ENCODE measurements at places on chromosomes 1 and 21.

GRCh38 chr1:57376041-57376440 is 47.8 kb downstream of the DAB1 start:
- no peak for DNase-seq

GRCh38 chr1:20829531-20829930 is 42.4 kb upstream of the HP1BP3 start:
- DNase-seq, result no peak

GRCh38 chr21:35204850-35205541 is 155.9 kb upstream of the RUNX1 start:
- DNase-seq, result no peak

- no peak for DNase-seq
Observed at GRCh38 chr1:11065796-11066195, 6.0 kb upstream of the SRM start.

GRCh38 chr1:63935143-63935542 is 161.3 kb downstream of the ROR1 start:
- DNase-seq, result no peak

DNA sequence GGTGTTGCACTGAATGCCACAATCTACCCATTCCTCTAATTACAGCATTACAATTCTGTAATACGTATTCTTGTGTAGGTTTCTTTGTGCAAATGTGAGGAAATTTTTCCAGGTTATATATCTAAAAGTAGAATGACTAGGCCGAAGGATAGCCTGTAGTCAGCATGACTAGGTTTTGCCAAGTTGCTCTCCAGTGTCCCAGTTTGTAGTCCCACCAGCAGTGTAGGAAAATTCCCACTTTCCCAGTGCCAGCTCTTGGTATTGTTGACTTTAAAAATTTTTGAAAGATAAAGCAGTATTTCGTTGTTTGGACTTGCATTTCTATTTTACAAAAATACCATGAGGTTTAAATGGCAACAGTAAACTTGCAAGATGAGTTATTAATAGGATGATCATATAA is 3.0 kb downstream of the PARK7 start:
- no peak for DNase-seq

DNA sequence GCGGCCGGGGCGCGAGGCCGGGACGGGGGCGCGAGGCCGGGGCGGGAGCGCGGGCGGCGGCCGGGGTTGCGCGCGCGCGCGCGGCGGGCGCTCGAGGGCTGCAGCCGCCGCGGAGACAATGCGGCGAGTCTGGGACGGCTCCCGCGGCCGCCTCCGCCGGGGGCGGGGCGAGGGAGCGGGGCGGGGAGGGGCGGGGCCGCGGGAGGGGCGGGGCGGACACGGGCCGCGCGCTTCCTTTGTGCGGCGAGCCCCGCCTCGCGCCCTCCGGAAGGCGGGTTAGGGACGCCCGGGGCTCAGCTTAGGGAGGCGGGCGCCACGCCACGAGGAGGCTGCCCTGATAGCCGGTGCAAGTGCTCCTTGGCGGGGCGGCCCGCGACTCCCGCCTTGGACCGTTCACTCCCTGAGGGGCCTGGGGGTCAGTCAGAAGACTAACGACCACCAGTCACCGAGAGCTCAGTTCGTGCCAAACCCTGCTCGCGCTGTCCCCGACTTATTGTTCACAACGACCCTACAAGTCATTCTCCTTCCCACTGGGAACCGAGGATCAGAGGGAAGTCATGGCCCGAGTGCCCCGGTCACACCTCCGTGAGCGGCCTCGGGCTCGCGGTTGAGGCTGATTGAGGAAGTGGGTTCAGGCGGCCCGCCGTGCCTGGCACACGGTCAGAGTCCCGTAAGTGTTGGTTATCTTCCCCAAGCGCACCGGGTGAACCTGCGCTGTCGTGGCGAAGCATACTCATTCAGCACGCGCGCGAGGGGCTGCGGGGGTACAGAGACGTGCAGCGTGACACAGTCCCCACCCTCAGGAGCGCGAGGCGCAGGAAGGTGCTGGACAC is 29.1 kb upstream of the A3GALT2 start:
- peak; percentile 71 for DNase-seq

DNA sequence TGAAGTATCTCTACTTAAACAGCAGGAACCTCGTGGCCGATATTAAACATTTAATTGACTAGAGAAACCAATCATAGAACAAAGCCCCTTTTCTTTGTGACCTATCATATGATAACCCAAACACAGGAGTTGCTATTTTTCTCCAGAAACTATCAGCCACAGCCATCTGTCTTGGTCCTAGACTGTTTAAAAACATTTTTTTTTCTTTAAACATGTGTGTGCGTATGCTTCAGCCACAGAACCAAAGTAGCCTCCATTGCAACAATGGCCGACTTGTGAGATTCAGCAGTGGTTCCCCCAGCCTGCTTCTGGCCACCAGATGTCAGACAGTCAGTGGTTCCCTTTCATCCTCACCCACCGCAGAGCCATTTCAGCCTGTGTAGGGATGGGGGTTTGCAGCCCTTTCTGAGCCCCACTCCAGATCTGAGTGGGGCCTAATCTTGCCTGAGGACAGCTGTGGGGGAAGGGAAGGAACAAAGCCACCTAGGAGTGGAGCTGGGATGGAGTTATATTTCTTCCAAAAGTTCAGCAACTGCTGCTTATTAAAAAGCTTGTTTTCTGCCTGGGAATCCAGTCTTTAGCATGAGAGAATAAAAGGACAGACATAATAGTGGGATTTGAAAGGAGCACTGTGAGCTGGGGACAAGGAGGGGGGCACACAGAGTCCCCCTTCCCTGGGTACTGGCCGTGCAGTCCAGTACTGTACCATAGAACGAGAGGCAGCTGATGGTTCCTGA is 11.7 kb upstream of the IGSF3 start:
- DNase-seq, result no peak
